GM12878 (cell line): ENCODE measurements at places on chromosomes 16 and 17.

GRCh38 chr16:49596068-49596467 lies 222.5 kb downstream of the C16orf78 start:
- DNase-seq, result no peak

DNA sequence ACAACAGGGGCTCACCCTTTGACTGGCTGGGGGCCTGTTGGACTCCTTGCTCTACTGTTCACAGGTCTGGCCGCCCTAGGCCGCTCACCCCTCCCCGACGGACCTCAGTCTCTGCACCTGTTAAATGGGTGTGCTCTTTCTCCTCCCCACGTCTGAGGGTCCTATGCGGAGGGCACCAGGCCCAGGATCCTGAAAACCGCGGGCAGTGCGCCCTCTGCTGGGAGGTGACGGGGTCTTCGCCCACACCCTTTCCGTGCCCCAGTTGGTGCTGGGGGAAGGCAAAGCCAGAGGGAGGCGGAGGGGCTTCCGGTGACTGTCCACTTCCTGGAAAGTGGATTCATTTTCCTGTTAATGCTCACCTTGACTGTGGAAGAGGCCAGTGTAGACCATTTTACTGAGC lies 1010.9 kb downstream of the KCNJ18 start:
- no peak for DNase-seq

- no peak for DNase-seq
Measured at GRCh38 chr16:57115514-57116182, 23.3 kb downstream of the CPNE2 start.

DNA sequence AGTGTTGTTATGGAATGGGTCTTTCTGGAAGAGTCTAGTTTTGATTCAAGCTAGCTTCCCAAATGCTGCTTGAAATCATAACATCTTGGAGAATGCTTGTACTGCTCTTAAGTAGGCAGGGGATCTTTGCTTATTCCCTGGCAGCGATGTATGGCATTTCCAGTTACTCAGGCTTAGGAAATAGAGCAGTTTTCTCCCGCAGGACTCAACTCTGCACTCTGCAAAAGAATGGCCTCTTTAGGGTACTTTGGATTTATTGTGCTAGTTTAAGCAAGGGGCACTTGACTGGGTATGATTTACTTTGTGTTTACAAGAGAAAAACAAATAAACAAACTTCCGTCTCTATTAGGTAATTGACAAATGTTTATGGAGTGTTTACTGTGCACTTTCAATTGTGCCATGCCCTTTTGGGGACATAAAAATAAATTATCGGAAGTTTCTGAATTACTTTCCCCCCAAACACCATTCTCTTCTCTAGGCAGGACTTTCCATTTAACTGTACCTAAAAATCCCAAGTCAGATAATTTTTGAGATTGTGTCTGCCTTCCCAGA lies 164.0 kb downstream of the MAP2K6 start:
- DNase-seq, result no peak

- no peak for DNase-seq
Measured at GRCh38 chr17:28081467-28081866, 39.0 kb downstream of the NLK start.

DNA sequence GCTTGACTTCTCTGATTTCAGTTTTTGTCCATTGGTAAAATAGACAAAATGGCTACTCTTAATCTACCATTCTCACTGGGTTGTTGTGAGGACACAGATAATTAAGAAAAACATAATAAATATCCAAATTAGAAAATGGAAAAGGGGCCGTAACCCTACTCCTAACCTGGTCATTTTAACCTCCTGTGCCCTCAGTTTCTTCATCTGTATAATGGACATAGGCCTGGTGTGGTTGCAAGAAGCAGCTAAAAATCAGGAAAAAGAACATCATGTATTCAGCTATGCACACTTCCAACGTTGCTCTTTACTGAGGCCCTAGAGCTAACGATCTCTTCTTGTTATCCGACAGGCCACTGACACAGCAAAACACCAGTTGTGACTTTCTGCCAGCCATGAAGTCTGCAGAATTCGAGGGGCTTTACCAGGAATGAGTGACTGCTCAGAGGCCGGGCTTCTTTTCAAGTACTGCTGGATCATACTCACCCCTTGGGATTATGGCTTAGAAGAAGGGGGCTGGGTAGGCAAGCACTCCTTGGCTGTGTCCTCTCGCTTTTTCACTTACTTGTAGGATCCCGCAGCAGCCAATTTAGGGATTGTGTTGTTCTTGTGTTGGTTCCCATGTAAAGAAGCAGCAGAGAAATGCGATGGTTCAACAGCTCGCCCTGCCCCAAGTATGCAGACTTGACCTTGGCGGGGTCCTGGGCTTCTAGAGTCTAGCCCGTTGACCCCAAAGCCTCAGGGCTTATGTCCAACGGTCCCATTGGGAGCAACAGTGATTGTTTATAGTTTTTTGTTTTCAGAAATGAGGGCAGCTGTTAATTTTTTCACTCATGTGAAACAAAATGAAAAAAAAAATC lies 20.9 kb downstream of the LDAF1 start:
- no peak for DNase-seq

- DNase-seq, result peak; percentile 71
Measured at GRCh38 chr17:32551186-32551955, 64.6 kb downstream of the CDK5R1 start.

- no peak for DNase-seq
Measured at GRCh38 chr17:66562119-66562518, 259.7 kb downstream of the PRKCA start.

GRCh38 chr16:89422527-89422904 lies 67.8 kb downstream of the ANKRD11 start:
- DNase-seq, result peak; percentile 85

DNA sequence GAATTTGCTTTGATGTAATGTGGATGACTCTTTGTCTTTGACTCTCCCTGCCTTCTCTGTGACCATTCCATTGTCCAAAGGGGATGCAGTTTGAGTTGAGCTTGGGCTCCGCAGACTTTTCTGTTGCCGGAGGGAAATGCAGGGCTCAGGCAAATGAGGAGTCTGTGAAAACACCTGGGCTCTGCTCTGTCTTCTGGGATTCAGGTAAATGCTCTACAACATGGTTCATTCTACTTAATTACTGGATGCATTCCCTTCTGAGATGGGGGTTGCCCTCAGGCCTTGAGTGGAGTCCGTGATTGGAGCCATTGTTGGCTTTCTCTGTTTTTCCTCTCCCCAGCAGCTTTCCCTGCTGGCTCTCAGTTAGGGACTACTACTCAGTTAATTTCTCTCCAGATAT lies 26.4 kb upstream of the SPNS2 start:
- no peak for DNase-seq

GRCh38 chr17:4490109-4490591 lies 8.5 kb upstream of the SPNS2 start:
- DNase-seq, result no peak

DNA sequence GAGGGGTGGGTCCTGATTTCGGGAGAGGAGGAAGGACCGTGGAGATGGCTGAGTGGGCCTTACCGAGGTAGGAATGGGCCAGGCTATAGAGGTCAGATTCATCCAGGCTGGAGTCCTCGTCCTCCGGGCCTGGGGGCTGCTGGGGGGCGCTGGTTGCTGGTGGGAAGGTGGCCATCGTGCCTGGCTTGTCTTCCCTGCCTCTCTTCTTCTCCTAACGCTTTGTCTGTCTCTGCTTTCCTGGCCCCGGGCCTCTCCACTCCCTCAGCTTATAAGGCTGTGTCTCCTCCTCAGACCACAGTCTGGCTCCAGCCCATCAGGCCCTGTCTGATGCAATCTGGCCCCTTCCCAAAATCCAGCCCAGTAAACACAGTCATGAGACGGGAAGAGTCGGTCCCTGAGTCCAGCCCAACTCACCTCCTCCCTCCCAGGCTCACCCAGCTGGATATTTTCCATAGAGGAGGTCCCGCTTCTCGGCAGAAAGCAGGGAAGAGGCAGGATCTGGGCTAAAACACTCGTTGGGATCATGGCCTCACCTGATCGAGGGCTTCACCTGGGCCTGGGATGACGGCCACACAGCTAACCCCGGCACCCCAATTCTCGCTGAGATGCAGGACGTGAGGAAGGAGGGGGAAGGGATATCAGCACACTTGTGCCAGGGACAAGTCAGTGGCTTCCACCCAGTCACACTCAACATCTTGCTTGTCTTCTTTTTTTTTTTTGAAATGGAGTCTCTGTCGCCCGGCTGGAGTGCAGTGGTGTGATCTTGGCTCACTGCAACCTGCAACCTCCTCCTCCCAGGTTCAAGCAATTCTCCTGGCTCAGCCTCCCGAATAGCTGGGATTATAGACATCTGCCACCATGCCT lies at the start of gene NUPR1:
Gene NUPR1 (minus strand): TSS at position 242 of the 864 bp plus-strand sequence. CDS start 67 bp downstream, at position 175.
- no peak for DNase-seq

- no peak for DNase-seq
Measured at GRCh38 chr17:28958820-28959455, 7.6 kb upstream of the PHF12 start.

DNA sequence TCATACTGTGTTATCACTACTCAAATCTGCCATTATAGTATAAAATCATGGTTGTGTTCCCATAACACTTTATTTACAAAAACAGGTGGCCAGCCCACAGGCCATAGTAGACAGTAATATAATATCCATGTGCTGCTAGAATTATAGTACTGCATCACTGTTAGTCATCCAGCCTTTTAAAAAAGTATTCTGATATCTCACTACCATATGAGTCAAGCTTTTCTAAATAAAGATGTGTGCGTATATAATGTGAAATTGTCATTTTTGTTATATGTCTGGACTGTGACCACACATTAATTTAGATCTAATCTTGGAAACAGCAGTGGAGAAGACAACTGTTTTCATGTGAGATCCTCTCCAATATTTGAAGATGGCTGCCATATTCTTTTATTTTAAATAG lies 1049.1 kb upstream of the GOT2 start:
- DNase-seq, result no peak

DNA sequence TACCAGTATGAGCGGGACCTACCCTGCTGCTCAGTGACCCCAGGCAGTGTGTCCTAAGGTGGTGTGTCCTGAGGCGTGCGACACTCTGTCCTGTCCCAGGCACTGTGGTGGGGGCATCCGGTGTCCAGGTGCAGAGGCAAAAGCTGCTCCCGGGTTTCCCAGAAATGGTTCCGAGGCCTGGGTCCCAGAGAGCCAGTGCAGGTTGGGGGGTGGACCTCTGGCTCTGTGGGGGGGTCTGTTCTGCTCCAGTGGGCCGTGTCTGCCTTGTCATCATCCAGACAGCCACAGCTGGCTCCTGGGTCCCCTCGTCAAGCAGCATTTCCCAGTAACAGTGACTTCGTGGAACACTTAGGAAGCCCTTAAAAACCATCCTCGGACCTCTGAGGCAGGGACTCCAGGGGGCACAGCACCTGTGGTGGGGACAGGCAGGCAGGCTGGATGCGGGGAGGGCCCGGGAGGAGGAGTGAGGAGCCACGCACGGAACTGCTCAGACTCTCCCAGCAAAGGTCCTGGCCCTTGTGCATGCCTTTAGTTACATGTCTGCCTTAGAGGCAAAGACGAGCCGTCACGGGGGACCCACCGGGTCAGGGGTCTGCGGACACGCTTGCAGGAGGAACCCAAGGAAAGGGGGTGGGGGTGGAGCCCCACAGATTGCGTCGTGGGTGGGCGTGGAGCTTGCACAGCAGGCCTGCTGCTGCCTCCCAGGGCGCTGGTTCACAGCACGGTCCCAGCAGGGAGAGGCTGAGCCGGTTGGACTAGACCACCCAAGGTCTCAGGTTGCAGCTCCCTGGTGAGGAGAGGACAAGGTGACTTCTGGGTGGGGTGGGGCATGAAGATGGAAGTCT lies 5.6 kb downstream of the SLC16A3 start:
- DNase-seq, result no peak

GRCh38 chr17:53118948-53119347 lies 703.8 kb upstream of the KIF2B start:
- no peak for DNase-seq

DNA sequence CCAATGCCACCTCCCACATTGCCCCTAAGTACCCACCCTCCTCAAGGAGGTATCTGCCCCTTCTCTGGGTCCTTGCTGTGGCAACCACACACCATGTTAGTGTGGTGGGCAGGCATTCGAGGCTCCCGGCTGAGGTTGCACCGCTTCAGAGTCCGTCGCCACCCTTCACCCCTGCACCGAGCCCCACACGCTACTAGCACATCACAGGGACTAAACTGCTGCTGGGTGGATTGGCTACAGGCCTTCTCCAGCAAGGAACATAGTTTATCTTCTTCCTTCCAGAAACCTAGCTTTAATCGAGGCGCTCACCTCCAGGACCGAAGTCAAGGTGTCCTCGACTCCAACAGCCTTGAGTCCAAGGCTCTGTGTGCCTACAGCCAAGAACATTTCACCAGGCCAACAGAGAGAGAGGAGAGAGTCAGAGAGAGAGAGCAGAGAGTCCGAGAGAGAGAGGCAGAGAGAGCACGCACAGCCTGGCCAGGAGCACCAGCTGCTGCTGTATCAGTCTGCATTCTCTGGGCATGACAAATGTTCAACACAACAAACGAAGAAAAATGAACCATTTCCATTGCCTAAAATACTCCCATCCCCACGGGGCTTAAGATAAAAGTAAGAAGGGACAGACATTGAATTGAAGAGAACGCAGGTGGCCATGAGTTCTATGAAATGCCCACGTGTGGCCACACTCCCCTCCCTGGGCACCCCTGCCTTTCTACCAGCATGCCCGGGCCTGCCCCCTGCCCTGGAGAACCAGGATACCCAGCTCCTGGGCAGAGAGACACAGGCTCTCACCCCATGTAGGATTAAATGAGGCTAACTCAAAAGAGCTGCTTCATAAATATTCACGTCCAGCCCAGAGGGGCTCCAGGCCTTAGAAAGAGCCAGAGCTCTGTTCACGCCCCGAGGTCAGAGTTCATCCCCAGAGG lies 94.9 kb downstream of the RBFOX3 start:
- DNase-seq, result no peak

GRCh38 chr17:70767102-70767701 lies 597.9 kb downstream of the KCNJ2 start:
- DNase-seq, result no peak

DNA sequence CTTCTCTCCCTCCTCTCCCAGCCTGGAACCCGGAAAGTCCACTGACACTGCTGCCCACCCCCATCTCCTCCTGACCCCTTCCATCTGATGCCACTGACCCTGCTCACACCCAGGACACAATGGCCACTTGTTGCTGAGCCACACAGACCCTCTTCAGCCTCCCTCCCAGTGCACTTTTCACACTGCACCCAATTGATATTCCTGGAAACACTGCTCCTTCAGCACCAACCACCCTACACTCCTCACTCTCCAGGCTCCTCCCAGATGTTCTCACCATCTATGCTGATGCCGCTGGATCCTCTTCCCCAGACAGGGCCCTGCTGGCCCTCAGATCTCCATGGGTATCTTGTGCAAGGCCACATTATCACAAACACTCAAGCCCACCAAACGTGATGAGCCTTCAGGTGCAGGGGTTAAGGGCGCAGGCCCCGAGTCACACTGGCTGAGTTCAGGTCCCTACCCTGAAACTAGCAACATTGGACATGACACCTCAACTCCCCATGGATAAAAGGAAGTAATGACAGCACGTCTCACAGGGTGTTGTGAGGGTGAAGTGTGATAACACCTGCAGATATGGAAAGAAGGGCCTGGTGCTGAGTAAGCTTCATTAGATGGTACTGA lies 238.1 kb downstream of the ZNF423 start:
- DNase-seq, result no peak

- no peak for DNase-seq
Measured at GRCh38 chr16:23148166-23148512, 1.1 kb downstream of the USP31 start.

DNA sequence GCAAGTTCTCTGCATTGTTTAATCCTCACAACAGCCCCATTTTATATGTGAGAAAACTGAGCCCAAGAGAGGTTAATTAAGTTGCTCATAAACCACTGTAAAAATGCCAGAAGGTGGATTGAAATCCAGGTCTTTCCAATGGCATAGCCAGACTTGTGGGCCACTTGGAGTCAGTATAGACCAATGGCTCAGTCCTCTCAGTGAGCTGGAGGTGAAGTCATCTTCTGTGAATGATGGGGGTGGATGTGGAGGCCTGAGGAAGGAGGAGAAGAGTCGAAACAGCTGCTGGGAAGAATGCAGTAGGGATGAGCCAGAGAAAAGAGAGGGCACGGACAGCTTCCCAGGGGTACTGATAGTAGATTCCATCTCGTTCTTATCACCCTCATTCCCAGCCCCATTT lies 213.4 kb downstream of the SOX9 start:
- no peak for DNase-seq
